HepG2 (cell line): ENCODE measurements at places on chromosomes 1 and 21. TPM values are rescaled to one million over a fixed set of nuclear protein-coding genes. Genes with fewer than 3 reads are reported as not detected.

HSPA6 gene
- total RNA-seq: not detected in 2 replicates

NCMAP gene
- total RNA-seq: 2.7 and 2.9 TPM in 2 replicates

OR2G6 gene
- total RNA-seq: not detected in 2 replicates

RBP7 gene
- total RNA-seq: 2.0 and 2.3 TPM in 2 replicates

DNA sequence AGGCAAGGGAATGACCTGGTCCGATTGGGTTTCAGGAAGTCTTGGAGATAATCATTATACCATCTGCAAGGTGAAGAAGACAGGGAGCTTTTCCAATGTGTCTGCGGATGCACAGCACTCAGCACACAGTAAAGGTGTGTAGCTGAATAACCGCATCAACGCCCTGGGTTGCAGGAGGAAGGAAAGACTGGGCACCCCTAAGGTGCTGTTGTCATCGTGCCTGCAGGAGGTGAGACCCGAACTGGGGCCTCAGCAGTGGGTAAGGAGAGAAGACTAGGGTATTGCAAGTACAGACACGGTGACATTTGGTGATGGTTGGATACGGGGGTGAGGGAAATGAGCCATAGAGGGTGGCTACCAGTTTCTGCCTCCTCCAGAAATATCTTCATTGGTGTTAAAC lies 1.1 kb upstream of the TRIM62 start:
- no peak for DNase-seq

GRCh38 chr1:48017716-48018115 lies 20.5 kb upstream of the TRABD2B start:
- no peak for DNase-seq

- DNase-seq: no peak
Observed at GRCh38 chr1:94422115-94422820, 4.1 kb downstream of the ABCD3 start.

DNA sequence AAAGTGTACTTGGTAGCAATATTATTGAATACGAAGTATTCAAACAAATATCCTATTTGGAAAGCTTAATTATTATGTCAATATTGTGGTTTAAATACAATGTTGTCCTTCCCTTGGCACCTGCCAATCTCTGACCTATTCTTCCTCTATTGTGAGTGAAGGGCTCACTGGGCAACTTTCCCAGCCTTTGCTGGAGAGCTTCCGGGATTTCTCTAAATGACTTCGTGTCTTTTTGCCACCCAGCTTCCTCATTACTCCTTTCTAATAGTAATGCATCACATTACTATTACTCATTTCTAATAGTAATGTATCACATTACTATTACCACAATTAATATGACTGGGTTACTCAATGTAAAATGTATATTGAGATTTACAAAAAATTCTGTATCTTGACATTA lies 880.6 kb downstream of the BRINP3 start:
- DNase-seq: no peak

DNA sequence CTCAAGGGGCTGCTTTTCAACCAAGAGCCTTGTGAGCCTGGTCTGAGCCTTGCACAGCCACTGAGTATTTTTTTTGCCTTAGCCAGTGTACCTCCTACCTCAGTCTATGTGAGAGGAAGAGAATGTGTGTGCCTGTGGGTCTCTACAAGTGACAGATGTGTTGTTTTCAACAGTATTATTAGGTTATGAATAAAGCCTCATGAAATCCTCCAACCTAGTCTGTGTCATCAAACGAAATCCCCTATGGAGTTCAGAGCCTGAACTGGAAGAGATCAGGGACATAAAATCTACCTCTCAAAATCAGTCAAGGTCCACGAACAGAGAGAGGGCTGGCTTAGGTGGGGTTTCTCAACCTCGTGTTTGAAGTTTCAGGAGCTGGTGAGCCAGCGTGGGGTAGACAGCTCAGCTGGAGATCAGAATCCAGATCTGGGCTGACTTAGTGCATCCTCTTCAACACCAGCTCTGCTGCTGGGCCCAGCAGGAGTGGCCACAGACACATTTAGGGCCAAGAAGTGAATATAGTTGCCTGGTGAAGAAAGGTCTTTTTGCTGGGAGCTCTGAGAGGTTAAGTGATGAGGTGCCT lies 8.2 kb downstream of the XKR8 start:
- no peak for DNase-seq

GRCh38 chr1:17213782-17214148 lies 8.8 kb downstream of the PADI1 start:
- no peak for DNase-seq

GRCh38 chr1:243801378-243801777 lies 48.7 kb downstream of the AKT3 start:
- no peak for DNase-seq
